CD4-positive, alpha-beta T cell treated with Interleukin-4 for 1 hour (primary cell): ENCODE measurements at places on chromosomes 2 and 18.
A peak's percentile ranks its signal among the peaks of the same experiment; 100 is the strongest.

DNA sequence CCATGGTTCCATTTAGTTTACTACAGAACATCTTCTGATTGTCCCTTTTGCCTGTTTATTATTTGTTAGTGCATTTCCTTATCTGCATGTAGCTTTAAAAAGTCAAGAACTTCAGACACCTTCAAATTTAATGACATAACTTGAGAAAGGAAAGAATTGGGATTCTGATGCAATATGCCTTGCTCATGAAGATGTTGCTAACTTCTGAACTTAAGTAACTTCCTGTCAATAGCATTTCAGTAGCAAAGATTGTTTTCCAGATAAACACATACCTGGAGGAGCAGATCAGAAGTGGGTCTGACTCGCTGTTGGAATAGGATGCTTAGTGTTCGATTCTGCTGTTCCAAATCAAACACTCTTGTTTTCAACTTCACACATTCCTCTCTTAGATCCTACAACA, 190.2 kb upstream of the LYPD1 start:
- DNase-seq = no peak

DNA sequence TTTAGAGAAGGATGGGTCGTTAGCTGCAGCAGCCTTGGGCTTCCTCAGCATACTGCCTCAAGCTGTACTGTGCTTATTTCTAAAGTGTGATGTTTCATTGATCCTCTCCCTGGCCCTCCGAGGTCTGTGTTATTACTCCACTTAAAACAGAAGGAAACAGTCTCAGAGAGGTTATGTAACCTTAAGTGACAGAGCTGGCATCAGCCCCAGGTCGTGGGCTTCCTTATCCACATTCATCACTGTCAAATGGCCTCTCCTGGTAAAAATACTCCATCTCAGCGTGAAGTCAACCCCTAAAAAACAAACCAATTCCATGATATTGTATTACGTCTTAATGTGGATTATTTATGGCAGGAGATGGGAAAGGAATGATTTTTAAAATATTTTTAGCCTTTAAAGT, 153.3 kb upstream of the NOSTRIN start:
- no peak for DNase-seq

DNA sequence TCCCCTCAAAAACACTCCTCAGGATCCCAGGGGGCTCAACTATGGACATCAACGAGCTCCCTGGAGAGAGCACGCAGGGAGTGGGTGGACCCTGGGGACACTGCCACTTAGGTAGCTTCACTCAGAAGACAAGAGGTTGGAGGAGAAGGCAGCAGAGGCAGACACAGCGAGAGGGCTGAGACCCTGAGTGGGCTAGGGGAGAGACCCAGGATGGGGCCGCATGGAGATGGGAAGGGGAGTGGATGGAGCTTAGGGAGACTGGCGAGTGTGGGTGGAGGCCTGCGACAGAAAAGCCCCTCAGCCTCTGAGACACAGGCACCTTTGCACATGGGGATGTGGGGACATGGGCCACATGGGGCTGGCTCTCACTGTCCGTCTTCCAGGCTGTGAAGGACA, 70.9 kb downstream of the ASB1 start:
- DNase-seq = no peak

DNA sequence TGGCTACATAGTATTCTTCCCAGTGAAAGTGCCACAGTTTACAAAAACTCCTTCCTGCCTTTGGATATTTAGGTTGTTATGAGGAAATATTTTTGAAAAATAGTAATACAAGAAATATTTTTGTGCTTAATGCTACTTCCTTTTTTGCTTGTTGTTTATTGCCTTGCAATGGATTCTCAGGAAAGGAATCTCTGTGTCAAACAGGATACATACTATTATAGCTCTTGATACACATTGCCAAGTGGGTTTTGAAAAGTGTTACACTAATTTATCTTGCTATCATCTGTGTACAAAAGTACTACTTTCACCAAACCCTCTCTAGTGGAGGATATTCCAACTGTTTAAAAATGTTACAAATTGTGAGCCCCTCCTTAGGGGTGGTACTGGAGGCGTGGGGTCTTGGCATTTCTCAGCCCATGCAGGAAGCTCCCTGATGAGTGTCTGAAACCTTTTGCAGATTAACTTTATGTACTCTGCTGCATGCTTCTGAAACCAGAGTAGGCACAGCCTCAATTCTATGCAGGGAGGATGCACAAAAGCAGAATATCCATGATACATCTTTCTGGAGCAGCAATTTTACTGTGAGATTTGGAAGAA, 54.5 kb downstream of the EVA1A start:
- DNase-seq = no peak

GRCh38 chr2:61705625-61706024, 148.2 kb downstream of the FAM161A start:
- no peak for DNase-seq

DNA sequence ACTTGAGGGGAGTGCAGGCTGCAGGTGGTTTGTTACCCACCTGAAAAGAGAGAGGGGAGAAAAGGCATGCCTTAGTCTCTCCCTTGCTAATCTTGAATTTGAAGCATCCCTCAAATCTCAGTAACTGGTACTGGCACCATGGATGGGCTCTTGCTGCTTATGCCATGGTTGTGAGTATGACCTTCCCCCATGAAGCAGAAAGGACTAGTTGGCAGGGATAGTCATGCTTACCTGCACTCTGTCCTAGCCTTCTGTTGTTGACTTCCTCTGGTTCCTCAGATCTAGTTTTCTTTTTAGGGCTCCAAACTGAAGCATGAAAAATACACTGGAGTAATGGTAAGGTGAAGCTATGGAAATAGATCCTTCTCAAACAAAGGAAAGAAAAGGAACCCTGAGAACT, 191.2 kb downstream of the SPAG16 start:
- DNase-seq = no peak

GRCh38 chr2:240786871-240787311, 33.1 kb downstream of the KIF1A start:
- DNase-seq = no peak

DNA sequence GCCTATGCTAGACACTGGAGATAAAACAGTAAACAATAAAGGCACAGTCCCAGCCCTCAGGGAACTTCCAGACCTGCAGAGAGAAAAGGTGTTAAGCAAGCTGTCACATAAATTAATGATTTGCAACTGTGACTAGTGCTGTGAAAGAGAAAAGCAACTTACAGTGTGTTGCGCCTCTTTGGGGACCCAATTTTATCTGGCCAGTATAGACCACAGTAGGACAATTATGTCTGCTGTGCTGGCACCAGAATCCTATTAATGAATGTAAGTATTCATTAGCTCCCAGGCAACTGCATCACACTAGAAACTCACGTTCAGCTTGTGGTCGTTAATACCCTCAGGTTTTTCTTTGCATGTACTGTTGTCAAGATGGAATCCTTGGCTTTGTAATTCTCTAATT, 55.3 kb upstream of the CHST9 start:
- no peak for DNase-seq

DNA sequence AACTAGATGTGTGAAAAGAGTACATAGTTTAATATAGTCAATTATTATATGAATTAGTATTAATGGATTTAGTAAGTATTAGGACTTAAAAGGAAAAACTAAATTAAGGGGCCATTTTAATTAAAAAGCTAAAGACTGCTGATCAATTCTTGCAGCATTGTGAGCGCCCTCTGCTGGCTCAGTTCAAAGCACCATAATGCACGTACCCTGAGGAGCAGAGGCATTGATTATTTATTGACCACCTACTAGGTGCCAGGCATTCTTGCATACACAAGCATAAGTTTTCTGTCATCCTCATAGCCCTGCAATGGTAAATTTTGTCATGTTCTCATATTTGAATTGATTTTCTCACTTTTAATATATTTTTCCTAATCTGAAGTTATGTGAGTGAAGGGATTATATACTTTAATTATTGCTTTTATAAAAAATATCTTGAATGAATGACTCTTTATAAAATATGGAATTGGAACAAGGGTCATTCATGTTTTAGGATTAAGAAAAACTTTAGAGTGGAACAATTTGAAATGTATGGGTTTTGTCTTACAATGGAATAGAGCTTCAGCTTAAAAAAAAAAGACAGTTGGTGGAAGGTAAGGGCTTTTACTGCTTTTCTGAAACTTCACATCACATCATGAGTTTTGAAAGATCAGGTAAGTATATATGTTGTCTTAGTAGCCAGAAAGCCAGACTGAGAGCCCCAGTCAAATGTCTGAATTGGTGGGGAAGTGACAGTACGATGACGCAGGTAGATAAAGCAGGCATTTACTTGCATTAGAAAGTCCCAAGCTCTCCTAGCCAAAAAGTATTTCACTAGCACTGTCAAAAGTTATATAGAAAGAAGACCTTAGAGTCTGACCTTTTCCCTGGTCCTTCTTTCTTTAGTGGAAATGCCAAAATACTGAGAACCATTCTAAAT, 9.7 kb downstream of the ITGA4 start:
- peak; percentile 84 for DNase-seq

GRCh38 chr2:127063701-127064590, 43.0 kb downstream of the BIN1 start:
- DNase-seq = no peak

GRCh38 chr2:42199002-42199401, 29.8 kb downstream of the EML4 start:
- DNase-seq = no peak

DNA sequence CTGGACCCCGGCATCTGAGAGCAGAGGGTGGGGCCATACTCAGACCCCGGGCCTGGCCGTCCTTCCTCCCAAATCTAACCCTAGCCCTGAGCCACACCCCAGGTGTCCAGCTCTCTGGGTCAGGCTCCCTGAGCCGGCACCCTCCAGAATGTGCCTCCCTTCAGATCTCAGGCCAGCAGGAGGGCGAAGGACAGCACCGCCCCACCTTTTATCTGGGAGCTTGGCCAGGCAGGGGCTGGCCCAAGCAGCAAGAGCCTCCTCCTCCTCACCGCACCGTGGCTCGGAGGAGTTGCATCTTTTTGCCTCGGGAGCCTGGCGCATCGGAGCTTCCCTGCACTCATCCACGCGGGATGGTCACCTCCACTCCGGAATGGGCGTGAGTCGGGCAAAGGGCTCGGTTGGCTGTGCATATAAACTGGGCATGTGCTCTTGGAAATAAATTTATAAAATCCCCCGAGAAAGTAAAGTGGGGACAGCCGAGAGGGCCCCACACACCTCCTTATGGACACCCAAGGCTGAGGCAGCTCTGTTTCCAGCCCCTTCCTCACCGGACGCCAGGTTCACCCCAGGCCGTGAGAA, 69.1 kb upstream of the CTDP1 start:
- DNase-seq = no peak

DNA sequence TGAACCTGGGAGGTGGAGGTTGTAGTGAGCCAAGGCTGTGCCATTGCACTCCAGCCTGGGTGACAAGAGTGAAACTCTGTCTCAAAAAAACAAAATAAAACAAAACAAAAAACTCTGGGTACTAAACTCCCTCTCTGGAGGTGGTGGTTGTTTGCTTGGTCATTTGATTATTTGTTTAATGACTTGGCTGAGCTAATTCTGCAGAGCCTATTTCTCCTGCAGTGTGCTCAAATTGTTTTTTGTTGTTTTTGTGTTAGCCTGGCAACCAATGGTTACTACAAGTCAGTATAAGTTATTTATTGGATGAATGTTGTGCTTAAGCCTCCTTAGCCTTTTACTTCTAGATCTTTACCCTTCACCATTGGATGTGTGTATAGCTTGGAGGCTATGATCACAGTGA, 387.5 kb downstream of the ADCYAP1 start:
- no peak for DNase-seq

- DNase-seq = no peak
Measured at GRCh38 chr18:66013969-66014368, 263.2 kb downstream of the CDH7 start.

DNA sequence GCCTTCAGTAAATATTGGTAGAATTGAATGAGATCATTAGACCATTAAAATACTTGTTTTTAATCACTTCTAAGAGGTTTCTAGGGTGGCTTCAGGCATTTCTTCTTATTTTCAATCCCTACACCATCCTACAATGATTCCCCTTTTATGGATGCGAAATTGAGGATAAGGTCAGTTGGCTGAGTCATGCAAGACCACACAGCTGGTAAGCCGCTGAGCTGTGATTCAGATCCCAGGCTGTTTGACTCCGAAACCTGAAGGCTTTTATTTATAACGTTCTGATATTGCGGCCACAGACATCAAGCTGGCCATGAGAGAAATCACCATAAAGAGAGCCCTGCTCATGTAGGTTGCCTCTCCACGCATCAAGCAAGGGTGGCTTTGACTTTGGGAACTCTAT, 133.4 kb downstream of the VAPA start:
- no peak for DNase-seq

DNA sequence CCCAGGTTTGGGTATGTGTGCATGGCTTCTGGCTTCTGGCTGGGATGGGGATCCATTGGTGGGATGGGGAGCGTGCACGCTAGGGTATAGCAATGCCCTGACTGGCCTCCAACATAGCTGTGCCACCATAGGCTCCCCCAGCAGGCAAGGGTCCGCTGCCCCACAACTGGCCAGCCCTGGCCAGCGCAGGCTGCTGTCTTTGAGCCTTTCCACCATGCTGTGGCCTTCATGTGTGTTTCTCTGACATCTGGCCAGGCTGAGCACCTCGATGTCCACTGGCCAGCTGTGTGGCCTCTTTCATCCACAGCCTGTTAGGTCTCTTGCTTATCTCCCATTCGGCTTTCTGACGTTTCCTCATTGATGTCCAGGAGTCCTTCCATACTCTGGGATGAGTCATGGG, 231.3 kb downstream of the NDUFA10 start:
- no peak for DNase-seq

- DNase-seq = no peak
Measured at GRCh38 chr2:33321236-33321771, 155.1 kb upstream of the RASGRP3 start.

DNA sequence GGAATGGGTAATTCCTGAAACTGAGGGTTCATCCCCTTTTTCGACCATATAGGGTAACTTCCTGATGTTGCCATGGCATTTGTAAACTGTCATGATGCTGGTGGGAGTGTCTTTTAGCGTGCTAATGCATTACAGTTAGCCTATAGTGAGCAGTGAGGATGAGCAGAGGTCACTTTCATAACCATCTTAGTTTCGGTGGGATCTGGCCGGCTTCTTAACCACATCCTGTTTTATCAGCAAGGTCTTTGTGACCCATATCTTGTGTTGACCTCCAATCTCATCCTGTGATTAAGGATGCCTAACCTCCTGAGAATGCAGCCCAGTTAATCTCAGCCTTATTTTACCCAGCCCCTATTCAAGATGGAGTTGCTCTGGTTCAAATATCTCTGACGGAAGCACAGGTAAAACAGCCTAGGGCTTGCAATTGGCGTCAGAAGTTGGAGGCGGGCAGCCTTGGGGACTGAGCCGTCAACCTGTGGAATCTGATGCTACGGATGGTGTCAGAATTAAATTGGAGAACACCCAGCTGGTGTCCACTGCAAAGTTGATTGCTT, 19.5 kb downstream of the RALBP1 start:
- no peak for DNase-seq

DNA sequence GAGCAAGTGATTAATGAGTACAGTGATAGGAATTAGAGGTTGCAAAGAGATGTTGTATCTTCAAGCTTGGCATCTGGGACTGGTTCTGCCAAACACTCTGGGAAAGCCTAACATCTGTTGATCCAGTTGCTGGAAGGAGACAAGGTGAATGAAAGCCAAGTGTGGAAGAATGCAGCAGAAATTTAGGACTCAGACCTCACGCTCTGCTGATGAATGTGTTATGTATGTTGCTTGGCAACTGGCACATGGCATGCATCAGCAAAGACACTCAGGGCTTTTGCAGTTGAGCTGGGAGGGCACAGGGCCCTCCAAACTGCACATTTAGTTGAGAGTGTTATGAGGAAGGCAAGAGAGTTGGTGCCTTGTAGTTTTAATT, 105.5 kb downstream of the COLEC12 start:
- no peak for DNase-seq

GRCh38 chr2:158931572-158931971, 36.9 kb upstream of the TANC1 start:
- DNase-seq = no peak

- no peak for DNase-seq
Measured at GRCh38 chr2:230751062-230751461, 38.4 kb downstream of the CAB39 start.

- DNase-seq = no peak
Measured at GRCh38 chr2:192053921-192054320, 140.8 kb downstream of the TMEFF2 start.
